ENCODE measurements at places on chromosomes 5 and 9. TPM values are rescaled to one million over a fixed set of nuclear protein-coding genes. Genes with fewer than 3 reads are reported as not detected.
A peak's percentile ranks its signal among the peaks of the same experiment; 100 is the strongest.

DNA sequence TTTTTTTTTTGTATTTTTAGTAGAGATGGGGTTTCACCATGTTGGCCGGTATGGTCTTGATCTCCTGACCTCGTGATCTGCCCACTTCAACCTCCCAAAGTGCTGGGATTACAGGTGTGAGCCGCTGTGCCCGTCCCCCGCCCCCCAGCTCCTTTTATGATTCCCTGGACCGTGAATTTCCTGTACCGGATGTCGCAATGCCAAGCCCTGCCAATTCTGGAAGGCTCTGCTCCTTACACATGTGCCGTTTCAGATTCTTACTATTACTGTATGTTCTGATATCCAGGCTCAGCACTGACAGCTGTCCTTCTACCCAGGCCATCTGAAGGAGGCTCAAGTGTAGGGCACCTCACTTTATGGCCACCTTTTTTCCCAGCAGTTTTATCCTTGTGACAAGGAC is 100.1 kb downstream of the PLCXD3 start:
- no peaks in the 10 kb centered on the region for H3K27me3 ChIP-seq
- no peaks in the 10 kb centered on the region for H3K36me3 ChIP-seq
- peak; percentile 71 for DNase-seq
- no peak overlapping the region for H3K4me3 ChIP-seq

- peaks cover 14% of the 10 kb centered on the region for H3K36me3 ChIP-seq
- H3K27ac ChIP-seq, result no peak overlapping the region
- peaks cover 8% of the 10 kb centered on the region for H3K4me1 ChIP-seq
- DNase-seq, result no peak
- no peaks in the 10 kb centered on the region for H3K27me3 ChIP-seq
These were observed 75.1 kb upstream of the SLC25A51 start for GRCh38 chr9:37978983-37979382.

DNA sequence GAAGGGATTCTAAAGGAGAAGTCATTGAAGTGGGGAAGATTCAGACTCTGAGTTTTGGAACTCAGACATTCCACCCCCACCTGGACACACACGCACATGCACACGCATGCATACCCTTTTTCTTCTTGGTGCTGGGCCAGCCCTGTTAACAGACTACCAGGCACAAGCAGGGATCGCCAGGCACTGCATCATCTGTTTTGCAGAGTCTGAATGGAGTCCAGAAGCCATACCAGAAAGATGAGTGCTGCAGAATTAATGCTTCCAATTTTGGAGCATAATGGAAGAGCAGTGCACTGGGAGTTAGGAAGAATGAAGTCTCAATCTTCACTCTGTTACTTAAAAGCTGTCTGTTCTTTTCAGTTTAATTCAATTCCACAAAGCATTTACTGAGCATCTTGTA is 95.5 kb downstream of the PDE8B start:
- no peaks in the 10 kb centered on the region for H3K36me3 ChIP-seq
- DNase-seq, result no peak
- no peaks in the 10 kb centered on the region for H3K27me3 ChIP-seq
- H3K4me1 ChIP-seq, result no peaks in the 10 kb centered on the region
- no peak overlapping the region for H3K4me3 ChIP-seq

- no peak for DNase-seq
- no peaks in the 10 kb centered on the region for H3K4me1 ChIP-seq
- H3K27ac ChIP-seq, result no peak overlapping the region
- H3K36me3 ChIP-seq, result no peaks in the 10 kb centered on the region
- H3K27me3 ChIP-seq, result no peaks in the 10 kb centered on the region
These were observed 592.6 kb upstream of the ADAMTS16 start for GRCh38 chr5:4547547-4547946.

- no peak for DNase-seq
- H3K27me3 ChIP-seq, result no peaks in the 10 kb centered on the region
- H3K4me3 ChIP-seq, result no peak overlapping the region
- H3K27ac ChIP-seq, result no peak overlapping the region
- H3K4me1 ChIP-seq, result no peaks in the 10 kb centered on the region
These were observed 40.1 kb downstream of the MACIR start for GRCh38 chr5:103298607-103299188.

The DDX4 gene
- not detected for total RNA-seq

The FBXO4 gene
- 20.2 TPM for total RNA-seq

The RETREG1 gene
- 4.9 TPM for total RNA-seq

GRCh38 chr5:142915813-142916424 is 145.7 kb downstream of the ARHGAP26 start:
- peak; percentile 78 for DNase-seq
- H3K27ac ChIP-seq, result no peak overlapping the region
- peaks cover 7% of the 10 kb centered on the region for H3K4me1 ChIP-seq
- no peaks in the 10 kb centered on the region for H3K27me3 ChIP-seq
- peaks cover 21% of the 10 kb centered on the region for H3K36me3 ChIP-seq
- no peak overlapping the region for H3K4me3 ChIP-seq

- H3K27ac ChIP-seq, result no peak overlapping the region
- no peak overlapping the region for H3K4me3 ChIP-seq
- no peaks in the 10 kb centered on the region for H3K27me3 ChIP-seq
These were observed 577.4 kb downstream of the ISL1 start for GRCh38 chr5:51960617-51961121.

DNA sequence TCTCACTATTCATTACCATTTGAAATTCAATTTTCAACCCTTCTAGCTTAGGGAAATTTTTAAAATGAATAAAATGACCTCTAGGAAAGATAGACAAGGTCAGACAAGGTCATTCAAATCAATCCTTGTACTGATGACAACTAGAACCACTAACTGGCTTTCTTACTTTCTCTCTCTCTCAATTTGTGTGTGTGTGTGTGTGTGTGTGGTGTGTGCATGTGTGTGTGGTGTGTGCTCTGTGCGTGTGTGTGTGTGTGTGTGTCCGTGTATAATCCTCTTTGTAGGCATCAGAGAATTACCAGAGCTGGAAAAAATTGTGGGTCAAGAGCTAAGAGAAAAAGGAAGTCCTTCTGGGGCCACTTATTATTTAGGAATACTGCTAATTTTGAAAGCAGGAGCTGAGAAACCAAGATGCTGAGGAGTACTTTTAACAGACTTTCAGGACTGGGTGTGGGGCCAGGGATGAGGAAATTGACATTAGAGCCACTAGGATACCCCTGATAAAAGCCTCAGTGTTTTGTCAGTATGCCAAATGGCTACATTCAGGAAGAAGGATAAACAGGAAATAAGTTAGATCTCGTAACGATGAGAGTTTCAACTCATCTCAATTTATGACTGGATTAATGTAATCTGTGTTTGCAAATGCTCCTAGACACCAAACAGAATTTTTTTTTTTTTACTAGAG is 723.3 kb downstream of the CETN3 start:
- no peak overlapping the region for H3K4me3 ChIP-seq
- no peaks in the 10 kb centered on the region for H3K4me1 ChIP-seq
- no peaks in the 10 kb centered on the region for H3K27me3 ChIP-seq
- no peaks in the 10 kb centered on the region for H3K36me3 ChIP-seq

The WDR38 gene
- not detected for total RNA-seq

DNA sequence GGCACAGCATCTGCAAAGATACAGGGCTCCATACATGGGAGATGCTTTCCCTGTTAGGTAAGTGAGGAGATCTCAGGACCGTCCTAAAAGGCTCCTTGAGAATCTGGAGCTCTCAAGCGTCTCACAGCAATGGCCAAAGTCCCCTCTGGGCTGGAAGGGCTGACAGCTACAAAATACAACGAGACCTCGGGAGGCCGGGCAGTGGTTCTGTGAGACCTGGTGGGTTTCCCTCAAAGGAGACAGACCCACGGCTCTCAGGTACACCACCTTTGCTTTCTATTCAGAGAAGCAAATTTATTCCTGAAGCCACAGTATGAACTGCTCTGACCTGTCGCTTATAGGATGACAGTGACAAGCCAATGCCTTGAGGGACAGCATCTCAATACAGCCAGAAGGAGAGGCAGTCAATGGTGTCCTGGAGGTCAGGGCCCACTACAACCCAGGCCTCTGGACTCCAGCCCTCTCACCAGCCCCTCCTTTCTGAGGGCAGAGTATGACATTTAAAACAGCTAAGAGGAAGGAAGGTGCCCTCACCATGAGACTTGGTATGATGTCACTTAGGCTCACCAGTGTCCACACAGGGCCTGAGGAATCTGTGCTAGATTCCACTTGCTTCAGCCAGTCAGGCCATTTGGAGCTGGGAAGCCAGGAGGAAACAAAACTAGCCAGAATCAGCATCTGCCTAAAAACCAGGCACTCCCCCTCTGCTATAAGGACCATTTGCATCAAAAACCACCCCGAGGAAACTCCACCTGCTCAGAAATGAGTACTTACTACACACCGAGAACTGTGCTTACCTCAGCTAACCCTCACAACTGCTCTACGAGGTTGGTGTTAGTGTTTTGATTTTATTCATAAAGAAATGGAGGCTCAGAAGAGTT is 86.5 kb upstream of the FSTL4 start:
- H3K36me3 ChIP-seq, result no peaks in the 10 kb centered on the region
- DNase-seq, result no peak
- H3K4me1 ChIP-seq, result no peaks in the 10 kb centered on the region
- no peak overlapping the region for H3K27ac ChIP-seq
- H3K27me3 ChIP-seq, result peaks cover 43% of the 10 kb centered on the region
